Skin of body (tissue), 3 donors: ENCODE measurements at places on chromosomes 12 and 14. TPM values are rescaled to one million over a fixed set of nuclear protein-coding genes. Genes with fewer than 3 reads are reported as not detected.

Gene CBLN3
- 1.8 TPM for total RNA-seq

Gene XRCC3
- 6.7 TPM for total RNA-seq

DNA sequence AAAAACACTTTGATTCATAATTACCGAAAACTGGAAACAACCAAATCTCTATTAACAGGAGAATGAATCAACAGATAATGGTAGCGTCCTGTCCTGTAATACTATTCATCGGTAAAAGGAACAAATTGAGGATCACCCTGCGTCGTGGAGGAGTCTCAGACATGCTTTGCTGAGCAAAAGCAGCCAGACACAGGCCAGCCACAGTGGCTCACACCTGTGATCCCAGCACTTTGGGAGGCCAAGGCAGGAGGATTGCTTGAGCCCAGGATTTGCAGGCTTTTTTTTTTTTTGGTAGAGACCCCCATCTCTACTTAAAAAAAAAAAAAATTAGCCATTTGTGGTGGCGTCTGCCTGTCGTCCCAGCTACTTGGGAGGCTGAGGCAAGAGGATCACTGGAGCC, 34.1 kb upstream of the MMP17 start:
- DNase-seq = no peak

DNA sequence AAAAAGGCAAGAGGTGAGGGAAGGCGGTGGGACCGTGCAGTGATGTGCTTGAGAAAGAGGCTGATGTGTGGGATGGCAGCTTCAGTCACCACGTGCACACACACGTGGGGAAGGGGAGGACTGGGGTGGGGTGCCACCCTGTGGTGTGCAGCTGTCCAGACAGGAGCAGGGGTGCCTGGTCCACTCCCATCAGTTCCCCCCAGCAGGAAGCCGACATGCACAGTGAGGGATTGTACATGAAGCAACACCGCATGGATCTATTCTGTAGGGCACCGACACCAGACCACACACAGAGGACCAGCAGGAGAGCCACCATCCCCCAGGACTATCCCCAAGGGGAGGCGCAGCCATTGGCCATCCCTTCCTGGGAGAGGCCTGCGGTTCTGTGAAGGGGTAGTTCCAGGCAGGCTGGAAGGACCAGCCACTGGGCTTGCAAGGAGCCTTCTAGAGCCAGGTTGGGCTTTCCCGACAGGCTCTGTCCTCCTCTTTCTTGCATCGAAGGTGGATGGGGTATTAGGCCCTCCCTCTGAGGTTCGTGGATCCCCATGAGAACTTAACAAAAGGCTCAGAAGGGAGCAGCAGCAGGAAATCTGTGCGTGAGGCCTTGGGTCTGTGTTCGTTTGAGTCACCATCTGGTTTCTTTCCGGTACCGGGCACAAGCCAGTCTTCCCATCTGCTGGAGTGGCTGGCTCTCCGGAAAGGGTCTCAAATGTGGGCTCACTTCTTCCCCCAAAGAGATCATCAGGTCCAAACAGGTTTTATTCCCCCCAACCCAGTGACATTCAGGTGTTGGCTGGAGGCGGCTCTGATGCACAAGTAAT, 59.8 kb downstream of the PLEKHG3 start:
- no peak for DNase-seq

- DNase-seq = no peak
Observed at GRCh38 chr12:75041472-75041871, 168.2 kb downstream of the KCNC2 start.

DNA sequence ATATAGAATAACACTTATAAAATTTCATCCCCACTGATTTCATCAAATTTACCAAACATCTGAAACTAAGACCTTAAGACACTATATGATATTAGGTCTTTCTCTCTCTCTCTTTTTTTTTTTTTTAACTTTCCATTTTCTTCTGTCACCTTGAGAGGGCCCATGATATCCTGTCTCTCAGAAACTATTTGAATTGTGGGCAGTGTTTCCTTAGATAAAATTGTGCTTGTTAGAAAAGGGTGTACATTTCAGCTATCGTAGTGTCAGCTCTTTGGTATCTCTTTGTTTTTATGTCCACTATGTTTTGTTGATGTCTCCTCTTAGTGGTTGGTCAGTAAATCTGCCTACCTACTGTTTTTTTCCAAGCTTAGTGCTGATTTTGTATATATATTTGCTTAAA, 23.8 kb downstream of the DNM1L start:
- DNase-seq = no peak
